Large intestine (tissue), 12 donors: ENCODE measurements at places on chromosomes 12 and 14. TPM values are rescaled to one million over a fixed set of nuclear protein-coding genes. Genes with fewer than 3 reads are reported as not detected.

TRIM9 gene
- 2.7 TPM for polyA plus RNA-seq

NKX2-1 gene
- not detected for polyA plus RNA-seq

IKBIP gene
- polyA plus RNA-seq, result 10.8 TPM

TCL1A gene
- polyA plus RNA-seq, result 0.40 TPM

TDRD9 gene
- polyA plus RNA-seq, result 0.46 TPM

LRFN5 gene
- 2.3 TPM for polyA plus RNA-seq

FOXN3 gene
- polyA plus RNA-seq, result 39.5 TPM

GLS2 gene
- polyA plus RNA-seq, result 1.5 TPM

NYNRIN gene
- polyA plus RNA-seq, result 54.4 TPM

GRCh38 chr14:81353691-81354323 lies 46.3 kb downstream of the STON2 start:
- no peak for DNase-seq

DNA sequence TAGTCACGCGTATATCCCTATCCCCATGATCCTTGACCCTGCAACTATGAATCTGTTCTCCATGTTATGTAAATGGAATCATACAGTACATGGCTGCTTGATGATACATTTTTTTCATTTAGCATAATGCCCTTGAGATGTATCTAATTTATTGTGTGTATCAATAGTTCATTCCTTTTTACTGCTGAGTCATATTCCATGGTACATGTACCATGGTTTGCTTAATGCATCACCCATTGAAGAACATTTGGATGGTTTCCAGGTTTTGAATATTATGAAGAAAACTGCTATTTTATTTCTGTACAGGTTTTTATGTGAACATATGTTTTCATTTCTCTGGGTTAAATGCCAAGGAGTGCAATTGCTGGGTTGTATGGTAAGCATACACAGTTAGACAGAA lies 4.0 kb upstream of the RNASE10 start:
- no peak for DNase-seq
